Subcutaneous adipose tissue (tissue), 4 donors: ENCODE measurements at places on chromosomes 4 and X. TPM values are rescaled to one million over a fixed set of nuclear protein-coding genes. Genes with fewer than 3 reads are reported as not detected.

The DCUN1D4 gene
- total RNA-seq = 61.7 TPM

The USP17L28 gene
- total RNA-seq = not detected

The STOX2 gene
- 9.0 TPM for total RNA-seq

The FAM184B gene
- not detected for total RNA-seq

The AGTR2 gene
- not detected for total RNA-seq

The OPRPN gene
- not detected for total RNA-seq

The CSAG3 gene
- not detected for total RNA-seq

The MAGED4 gene
- not detected for total RNA-seq

The FRMD7 gene
- not detected for total RNA-seq
